Smooth muscle cell of the pulmonary artery (primary cell): ENCODE measurements at places on chromosomes 2 and 18. TPM values are rescaled to one million over a fixed set of nuclear protein-coding genes. Genes with fewer than 3 reads are reported as not detected.

Gene CDKL4
- total RNA-seq = 0.66 and 0.91 TPM in 2 replicates

Gene UPP2
- total RNA-seq = not detected in 2 replicates

Gene FOXI3
- not detected in 2 replicates for total RNA-seq

Gene TNFAIP6
- total RNA-seq = 10.0 and 31.8 TPM in 2 replicates

Gene IL18R1
- total RNA-seq = 2.3 and 8.3 TPM in 2 replicates

Gene PLEK
- total RNA-seq = 0.07 and 0.10 TPM in 2 replicates

Gene ARHGEF33
- 0.43 and 0.46 TPM in 2 replicates for total RNA-seq

Gene TEX44
- not detected in 2 replicates for total RNA-seq

Gene SERPINB10
- not detected in 2 replicates for total RNA-seq

Gene TSPYL6
- not detected in 2 replicates for total RNA-seq

Gene MARCO
- total RNA-seq = not detected in 2 replicates

Gene CD8A
- 0.07 TPM in 1 of 2 replicates, not detected in the other for total RNA-seq

Gene SPATS2L
- 44.5 and 57.7 TPM in 2 replicates for total RNA-seq

Gene MYOM1
- total RNA-seq = 2.5 and 4.3 TPM in 2 replicates

Gene CPS1
- total RNA-seq = 5.3 and 30.0 TPM in 2 replicates

Gene MEP1B
- 0.07 TPM in 1 of 2 replicates, not detected in the other for total RNA-seq

Gene CYP27A1
- 6.8 and 13.7 TPM in 2 replicates for total RNA-seq

Gene MC4R
- not detected in 2 replicates for total RNA-seq

Gene AMER3
- total RNA-seq = not detected in 2 replicates

Gene SRBD1
- 9.9 and 11.1 TPM in 2 replicates for total RNA-seq

Gene CFAP65
- 0.03 TPM in 1 of 2 replicates, not detected in the other for total RNA-seq

Gene TEKT4
- not detected in 2 replicates for total RNA-seq

Gene TANC1
- 40.1 and 44.3 TPM in 2 replicates for total RNA-seq

Gene IL1RN
- total RNA-seq = not detected in 2 replicates

Gene FKBP1B
- 6.8 and 7.9 TPM in 2 replicates for total RNA-seq

Gene ZNF396
- 1.9 and 3.5 TPM in 2 replicates for total RNA-seq

Gene ZNF516
- 15.2 and 22.1 TPM in 2 replicates for total RNA-seq

Gene AQP12B
- not detected in 2 replicates for total RNA-seq

Gene CCDC85A
- 0.13 and 1.6 TPM in 2 replicates for total RNA-seq

Gene WDPCP
- total RNA-seq = 11.6 and 14.7 TPM in 2 replicates

Gene FAM124B
- total RNA-seq = under 0.01 and 0.33 TPM in 2 replicates

Gene EML6
- 1.2 and 1.3 TPM in 2 replicates for total RNA-seq

Gene THUMPD2
- total RNA-seq = 8.1 and 9.8 TPM in 2 replicates

Gene CYTIP
- total RNA-seq = 5.5 and 23.5 TPM in 2 replicates

Gene TP53I3
- total RNA-seq = 16.8 and 25.8 TPM in 2 replicates
